ENCODE measurements at places on chromosomes 2 and 18.

- DNase-seq, result no peak
Observed at GRCh38 chr2:216098421-216099334, 10.5 kb upstream of the XRCC5 start.

- DNase-seq, result no peak
Observed at GRCh38 chr2:39144416-39144815, 23.6 kb upstream of the SOS1 start.

GRCh38 chr2:111024496-111024895 lies 96.2 kb upstream of the BCL2L11 start:
- no peak for DNase-seq

- no peak for DNase-seq
Observed at GRCh38 chr18:74468547-74469061, 11.5 kb upstream of the DIPK1C start.

- no peak for DNase-seq
Observed at GRCh38 chr18:79077181-79077580, 8.0 kb downstream of the ATP9B start.

DNA sequence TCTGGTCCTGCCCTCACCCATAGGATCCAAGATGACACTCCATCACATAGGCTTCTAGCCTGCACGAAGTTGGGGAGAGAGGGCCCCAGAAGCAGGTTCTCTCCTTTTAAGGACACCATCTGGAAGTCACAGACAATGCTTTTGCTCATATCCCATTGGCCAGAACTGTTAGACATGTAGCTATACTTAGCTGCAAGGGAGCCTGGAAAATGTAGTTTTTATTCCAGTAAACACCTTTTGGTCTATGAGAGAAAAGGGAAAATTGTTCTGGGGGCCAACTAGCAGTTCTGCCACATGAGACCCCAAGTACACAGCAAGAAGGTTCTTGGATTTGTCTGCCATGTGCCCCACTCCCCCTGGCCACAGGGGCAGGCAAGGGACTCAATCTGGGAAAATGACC lies 206.1 kb downstream of the ZFP36L2 start:
- no peak for DNase-seq

DNA sequence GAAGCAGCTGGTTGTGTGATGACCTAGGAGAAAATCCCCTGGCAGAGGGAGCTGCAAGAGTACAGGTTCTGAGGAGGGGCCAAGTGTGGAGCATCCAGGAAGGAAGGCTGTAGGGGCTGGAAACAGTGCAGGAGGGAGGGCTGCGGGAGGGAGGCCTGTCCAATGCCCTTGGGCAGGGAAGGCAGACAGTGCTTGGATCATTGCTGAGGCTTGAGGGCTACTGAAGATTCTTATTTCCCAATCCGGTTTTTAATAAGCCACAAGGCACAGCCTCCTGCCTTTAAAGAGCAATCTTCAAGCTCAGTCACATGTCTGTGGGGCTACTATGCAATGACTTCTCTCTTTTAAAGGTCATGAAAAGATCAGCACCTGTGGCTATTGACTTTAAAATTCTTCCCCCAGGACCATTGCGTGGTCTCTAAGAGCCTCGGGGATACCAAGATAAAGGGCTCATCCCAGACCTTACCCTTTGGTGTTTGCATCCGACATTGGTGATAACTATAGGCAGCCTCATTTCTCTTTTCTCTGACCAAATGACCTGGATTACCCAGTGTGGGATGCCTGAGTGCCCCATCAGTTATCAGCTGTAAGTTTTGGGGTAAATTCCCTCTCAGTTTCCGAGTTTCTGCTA lies 149.6 kb downstream of the DOCK10 start:
- DNase-seq, result no peak

DNA sequence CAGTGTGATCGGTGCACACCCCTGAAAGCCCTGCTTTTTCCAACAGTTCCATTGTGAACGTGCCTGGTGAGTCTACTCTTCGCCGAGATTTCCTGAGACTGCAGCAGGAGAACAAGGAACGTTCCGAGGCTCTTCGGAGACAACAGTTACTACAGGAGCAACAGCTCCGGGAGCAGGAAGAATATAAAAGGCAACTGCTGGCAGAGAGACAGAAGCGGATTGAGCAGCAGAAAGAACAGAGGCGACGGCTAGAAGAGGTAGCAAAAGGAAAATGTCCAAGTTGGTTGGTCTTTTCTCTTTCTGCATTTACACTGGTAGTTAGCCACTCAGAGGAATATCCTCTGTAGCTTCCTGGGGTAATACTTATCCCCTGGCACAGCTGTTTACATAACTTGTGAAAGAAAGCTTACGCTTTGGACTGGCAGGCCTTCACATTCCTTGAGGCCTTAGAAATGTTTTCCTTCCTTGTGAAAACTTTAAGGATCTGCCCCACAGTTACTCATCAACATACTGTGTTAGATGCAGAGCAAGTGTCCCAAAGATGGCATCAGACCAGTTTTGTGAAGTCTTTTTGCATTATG lies 146.6 kb downstream of the MAP4K4 start:
- DNase-seq, result peak; percentile 27

- DNase-seq, result no peak
Observed at GRCh38 chr2:85785871-85786270, 32.1 kb downstream of the ATOH8 start.

DNA sequence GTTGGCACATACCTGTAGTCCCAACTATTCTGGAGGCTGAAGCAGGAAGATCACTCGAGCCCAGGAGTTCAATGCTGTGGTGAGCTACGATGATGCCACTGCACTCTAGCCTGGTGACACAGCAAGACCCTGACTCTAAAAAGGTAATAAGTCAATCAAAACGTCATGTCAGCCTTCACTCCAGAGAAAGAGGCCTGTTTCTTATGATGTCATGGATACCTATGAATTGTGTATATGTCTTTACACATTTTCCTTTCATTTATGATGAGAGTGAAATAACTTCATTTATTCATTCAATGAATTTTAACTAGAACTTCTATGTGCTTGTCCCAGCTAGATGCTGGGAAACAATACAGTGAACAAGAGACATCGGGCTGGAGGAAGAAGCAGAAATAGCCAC lies 25.0 kb upstream of the ID2 start:
- DNase-seq, result no peak

GRCh38 chr18:245282-245847 lies 22.5 kb downstream of the THOC1 start:
- DNase-seq, result no peak

- DNase-seq, result no peak
Observed at GRCh38 chr2:172930871-172931255, 144.8 kb upstream of the MAP3K20 start.

GRCh38 chr2:10124538-10125045 lies 2.1 kb downstream of the RRM2 start:
- DNase-seq, result peak; percentile 74

DNA sequence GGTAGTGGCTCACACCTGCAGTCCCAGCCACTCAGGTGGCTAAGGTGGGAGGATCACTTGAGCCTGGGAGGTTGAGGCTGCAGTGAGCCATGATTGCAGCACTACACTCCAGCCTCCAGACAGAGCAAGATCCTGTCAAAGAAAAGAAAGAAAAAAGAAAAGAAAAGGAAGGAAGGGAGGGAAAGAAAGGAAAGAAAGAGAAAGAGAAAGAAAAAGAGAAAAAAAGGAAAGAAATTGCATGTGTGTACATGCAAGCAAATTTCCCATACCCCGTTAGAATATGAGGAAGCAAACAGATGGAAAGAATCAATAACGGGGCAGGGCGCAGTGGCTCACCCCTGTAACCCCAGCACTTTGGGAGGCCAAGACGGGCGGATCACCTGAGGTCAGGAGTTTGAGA lies 17.9 kb downstream of the TMEM127 start:
- DNase-seq, result no peak

DNA sequence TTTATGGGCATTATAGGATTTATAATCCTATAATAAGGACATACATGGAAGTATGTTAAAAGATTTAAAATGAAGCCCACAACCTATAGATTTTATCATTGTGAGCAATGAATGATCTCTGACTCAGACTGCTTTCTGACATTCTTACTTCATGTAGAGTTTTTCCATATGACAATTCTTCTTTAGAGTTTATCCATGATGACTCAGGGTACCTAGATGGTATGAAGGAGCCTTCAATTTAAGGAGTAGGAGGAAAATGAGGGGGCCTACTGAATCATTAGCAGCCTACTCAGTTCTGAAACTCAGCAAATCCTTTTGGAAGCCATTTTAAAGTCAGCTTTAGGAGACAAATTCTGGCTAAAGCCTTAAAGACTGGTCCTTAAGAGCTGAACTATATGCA lies 10.4 kb downstream of the PELI1 start:
- DNase-seq, result no peak

GRCh38 chr2:225662101-225662500 lies 262.6 kb downstream of the NYAP2 start:
- no peak for DNase-seq

GRCh38 chr18:37403100-37403781 lies 162.4 kb downstream of the CELF4 start:
- DNase-seq, result no peak

DNA sequence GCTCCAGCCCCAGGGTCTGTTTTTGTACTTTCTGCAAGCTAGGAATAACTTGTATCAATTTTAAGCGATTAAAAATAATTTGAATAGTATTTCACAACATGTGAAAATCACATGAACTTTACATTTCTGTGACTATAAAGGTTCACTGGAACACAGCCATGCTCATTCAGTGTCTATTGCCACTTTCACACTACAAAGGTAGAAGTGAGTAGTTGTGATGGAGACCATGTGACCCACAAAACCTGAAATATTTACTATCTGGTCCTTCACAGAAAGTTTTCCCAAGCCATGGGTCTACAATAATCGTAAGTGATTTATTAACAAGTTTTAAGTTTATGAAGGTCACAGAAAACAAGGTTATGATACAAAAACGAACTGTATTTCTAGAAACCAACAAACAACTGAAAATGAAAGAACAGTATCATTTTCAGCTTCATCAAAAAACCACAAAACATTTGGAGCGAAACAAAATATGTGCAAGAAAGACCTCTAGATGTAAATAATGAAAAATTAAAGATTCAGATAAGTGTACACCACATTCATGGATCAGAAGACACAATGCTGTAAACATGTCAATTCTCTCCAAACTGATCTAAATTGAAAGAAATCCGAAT lies 68.9 kb upstream of the DNER start:
- no peak for DNase-seq

DNA sequence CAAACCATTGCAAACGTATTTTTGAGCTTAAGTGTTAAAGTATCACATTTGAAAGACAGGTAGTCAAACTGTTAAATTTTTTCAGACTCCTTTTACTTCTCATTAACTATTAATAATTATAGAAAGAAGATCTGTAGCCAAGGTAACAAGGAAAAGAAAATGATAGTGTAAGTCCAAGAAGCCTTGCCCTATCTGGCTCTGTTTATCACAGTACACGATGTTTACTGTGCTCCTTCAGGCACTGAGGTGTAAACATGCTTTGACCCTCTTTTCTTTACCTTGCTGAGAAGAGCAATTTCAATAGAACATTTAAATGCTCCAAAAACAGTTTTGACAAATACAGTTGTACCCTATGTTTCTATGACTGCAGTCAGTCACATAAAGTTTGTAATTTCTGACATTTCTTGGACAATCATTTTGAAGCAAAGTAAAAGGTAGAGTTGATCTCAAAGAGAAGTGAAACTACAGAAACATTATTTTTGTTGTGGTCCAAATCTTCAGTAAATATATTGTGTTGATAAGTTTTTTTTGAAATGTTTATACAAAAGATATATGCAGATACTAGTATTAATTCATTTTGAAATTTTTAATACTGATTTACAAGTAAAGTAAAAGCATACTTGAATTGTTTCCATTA lies 152.6 kb upstream of the KYNU start:
- no peak for DNase-seq

- DNase-seq, result no peak
Observed at GRCh38 chr2:10717628-10718027, 3.8 kb upstream of the ATP6V1C2 start.

DNA sequence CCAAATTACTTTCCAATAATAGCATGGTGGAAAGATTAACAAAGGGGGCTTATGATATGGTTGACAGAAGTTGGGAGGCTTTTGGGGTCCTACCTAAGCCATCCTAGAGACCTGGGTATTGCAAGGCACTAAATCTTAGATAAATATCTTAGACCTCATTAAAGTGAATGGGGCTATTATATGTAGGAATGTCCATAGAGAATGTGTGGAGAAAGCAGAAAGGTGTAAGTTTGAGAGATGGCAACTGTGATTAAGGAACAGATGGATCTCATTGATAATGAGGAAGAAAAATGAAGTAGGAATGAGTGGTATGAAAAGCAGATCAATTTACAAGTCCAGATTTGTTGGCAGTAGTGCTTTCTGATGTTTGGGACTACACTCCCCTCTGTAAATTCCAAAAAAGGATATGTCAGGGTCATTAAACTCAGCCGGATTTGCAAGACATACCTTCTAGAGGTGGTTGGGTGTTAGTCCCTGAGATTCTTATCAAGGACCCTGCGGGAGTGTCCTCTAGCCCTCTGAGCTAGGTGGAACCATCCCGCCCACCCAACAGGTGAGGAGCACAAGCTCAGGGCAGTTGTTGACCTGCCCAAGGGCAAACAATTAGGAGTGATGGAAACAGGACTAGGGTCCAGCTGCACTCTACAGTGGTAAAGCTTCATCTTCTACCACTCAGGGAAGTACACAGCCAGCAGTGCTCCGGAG lies 12.1 kb downstream of the TCF7L1 start:
- no peak for DNase-seq

GRCh38 chr2:71633086-71633485 lies 179.7 kb downstream of the DYSF start:
- no peak for DNase-seq

DNA sequence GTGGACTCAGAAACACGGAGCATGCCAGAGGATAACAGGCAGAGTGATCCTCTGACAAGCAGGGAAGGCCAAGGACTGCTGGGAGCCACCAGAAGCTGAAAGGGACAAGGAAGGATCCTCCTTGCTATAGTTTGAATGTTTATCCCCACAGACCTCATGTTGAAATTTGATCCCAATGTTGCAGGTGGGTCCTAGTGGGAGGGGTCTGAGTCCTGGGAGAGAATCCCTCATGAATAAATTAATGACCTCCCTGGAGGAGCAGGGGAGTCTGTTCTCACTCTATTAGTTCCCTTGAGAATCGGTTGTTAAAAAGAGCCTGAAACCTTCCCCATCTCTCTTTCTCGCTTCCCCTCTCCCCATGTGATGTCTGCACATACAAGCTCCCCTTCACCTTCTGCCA lies 124.4 kb downstream of the FBXO15 start:
- no peak for DNase-seq

- no peak for DNase-seq
Observed at GRCh38 chr2:237859082-237859433, 365 bp upstream of the RAMP1 start.

DNA sequence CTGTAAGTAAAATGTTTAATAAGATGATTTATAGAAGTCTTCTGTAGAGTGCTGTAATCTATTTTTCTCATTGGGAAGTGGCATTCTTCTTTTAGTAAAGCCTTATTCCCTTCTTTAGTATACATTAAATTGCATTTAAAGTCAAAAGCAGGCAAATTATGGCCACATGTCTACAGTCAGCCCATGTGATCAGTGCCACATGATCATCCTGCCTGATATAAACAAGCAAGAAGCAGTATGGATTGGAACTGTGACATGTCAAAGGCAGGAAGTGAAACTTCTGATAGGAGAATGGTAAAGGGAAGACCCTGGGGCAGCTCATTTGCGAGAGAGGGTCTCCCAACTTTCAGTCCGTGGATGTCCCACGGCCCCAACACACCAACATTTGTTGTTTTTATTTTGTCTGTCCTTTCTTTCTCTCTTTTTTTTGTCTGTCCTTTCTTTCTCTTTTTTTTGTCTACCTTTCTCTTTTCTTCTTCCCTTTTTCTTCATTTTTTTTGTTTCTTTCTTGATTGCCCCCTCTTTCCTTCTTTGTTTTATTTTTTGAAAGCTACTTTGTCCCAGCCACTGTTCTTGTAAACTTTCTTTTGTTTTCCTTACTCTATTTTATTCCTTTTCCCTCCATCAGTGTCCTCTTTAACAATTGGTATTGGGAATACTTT lies 154.9 kb downstream of the DTNA start:
- DNase-seq, result no peak

GRCh38 chr2:126890136-126890510 lies 8.6 kb upstream of the TEX51 start:
- DNase-seq, result no peak

Measured in hippocampal formation (tissue), 2 donors.